Kidney epithelial cell (primary cell): ENCODE measurements at places on chromosomes 5 and 9. TPM values are rescaled to one million over a fixed set of nuclear protein-coding genes. Genes with fewer than 3 reads are reported as not detected.

Gene CEMIP2
- total RNA-seq, result 35.8 and 41.8 TPM in 2 replicates

Gene GRXCR2
- not detected in 2 replicates for total RNA-seq

Gene CACFD1
- total RNA-seq, result 24.4 and 24.6 TPM in 2 replicates

Gene PCDHA10
- total RNA-seq, result 0.33 and 0.68 TPM in 2 replicates

Gene BARX1
- not detected in 2 replicates for total RNA-seq

Gene FABP6
- not detected in 2 replicates for total RNA-seq

Gene LCN2
- 233 and 283 TPM in 2 replicates for total RNA-seq

Gene PKD2L2
- not detected in 2 replicates for total RNA-seq

Gene PDE6A
- not detected in 2 replicates for total RNA-seq
